ENCODE measurements at places on chromosomes 3 and 15.

DNA sequence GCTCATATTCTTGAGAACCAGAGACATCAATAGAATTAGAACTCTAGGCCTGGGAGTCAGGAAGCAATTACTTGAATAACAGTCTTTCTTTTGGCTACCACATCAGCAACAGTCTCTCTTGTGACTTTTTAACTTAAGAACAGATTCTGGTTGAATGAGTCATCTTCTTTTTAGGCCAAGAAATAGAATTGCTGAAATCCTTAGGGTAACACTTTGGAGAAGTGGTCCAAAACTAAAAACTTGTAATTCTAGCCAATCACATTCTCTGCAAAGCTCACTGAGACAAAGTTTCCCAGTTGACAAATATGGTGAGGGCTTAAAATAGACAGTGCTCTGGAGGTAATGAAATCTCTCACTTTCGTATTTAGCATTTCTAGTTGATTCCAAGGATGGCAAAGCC lies 238.0 kb downstream of the SHOX2 start:
- DNase-seq = no peak

DNA sequence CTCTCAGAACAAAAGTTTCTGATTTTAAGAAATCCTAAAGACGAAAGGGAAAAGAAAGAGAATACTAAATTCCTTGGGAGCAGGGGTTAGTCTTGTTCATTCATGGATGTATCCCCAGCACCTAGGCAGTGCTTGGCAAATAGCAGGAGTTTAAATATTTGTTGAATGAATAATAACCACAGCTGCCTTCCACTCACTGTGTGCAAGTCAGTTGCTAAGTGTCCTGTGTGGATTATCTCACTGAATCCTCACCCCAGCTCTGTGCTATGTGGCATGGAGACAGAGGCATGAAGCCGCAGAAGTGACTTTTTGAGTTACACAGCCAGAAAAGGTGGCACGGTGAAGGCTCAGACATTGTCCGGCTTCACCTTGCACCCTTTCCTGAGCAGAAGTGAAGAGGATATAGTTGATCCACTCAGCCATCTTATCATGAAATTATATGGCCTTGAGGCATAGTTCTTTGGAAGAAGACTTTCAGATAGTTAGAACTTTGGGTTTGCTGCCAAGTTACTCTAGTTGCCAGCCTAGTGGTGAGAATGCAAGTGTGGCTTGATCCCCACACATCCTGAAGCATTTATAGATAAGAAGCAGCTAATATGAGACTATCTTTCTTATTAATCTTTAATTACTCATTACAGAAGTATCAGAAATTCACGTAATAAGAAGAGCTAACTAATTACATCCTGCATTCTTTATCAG lies 355.5 kb downstream of the LRTM1 start:
- DNase-seq = no peak

DNA sequence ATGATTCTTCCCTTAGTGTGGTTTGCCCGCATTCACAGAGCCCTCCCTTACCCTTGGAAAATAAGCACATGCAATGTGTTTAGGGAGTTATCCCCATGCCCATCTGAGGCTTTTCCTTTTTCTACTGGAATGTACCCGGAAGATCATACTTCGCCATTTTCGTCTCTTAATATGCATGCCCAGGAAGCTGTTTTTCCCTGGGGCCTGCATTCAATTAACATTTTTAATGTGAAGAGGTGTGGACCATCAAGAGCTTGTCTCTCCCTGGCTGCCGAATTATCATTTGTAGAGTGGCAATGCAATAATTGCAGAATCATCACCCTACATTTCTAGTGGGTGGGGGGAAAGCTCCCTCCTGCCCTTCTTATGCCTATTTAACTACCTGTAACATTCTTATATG lies 976.3 kb downstream of the DIPK2A start:
- DNase-seq = no peak

- no peak for DNase-seq
Measured at GRCh38 chr3:14283813-14284438, 105.3 kb downstream of the LSM3 start.

GRCh38 chr3:136642711-136643110 lies 109.5 kb downstream of the STAG1 start:
- no peak for DNase-seq

DNA sequence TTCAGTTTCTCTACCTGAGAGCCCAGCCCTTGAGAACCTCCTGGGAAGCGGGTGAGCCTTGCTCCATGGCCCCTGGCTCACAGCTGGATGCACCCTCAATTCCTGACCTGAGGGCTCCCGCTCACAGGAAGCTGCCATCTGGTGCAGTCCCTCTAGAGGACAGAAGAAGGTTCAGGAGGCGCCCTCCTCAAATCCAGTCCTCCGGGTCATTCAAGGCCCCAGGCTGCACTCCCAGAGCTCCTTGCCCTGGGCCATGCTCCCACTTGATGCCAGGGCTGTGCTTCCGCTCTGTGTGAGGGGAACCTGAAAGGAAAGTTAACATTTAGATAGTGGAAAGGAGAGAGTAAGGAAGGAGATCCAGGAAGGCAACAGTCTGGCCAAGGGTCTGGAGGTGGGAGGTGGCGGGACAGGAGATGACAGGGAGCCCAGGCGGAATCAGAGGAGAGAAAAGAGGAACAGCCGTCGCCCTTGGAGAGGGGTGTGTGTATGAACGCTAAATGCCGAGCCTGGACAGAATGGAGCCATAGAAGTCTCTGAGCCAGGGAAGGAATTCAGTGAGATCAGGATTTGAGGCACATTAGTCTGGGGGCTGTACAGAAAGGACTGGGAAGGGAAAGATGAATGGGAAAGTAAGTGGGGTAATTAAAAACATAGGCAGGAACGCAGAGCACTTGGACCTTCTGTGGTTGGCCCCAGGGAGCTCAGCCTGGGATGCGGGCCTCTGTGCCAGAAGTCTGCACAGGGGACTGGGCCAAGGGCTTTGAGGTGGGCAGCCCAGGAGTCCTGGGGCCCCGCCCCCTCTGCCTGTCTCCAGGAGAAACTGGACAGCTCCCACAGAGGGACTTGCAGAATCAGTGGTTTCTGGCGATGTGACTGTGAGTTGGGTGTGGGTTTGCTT lies 26.1 kb downstream of the TBC1D21 start:
- DNase-seq = no peak

- no peak for DNase-seq
Measured at GRCh38 chr3:188084752-188085583, 69.0 kb upstream of the LPP start.

DNA sequence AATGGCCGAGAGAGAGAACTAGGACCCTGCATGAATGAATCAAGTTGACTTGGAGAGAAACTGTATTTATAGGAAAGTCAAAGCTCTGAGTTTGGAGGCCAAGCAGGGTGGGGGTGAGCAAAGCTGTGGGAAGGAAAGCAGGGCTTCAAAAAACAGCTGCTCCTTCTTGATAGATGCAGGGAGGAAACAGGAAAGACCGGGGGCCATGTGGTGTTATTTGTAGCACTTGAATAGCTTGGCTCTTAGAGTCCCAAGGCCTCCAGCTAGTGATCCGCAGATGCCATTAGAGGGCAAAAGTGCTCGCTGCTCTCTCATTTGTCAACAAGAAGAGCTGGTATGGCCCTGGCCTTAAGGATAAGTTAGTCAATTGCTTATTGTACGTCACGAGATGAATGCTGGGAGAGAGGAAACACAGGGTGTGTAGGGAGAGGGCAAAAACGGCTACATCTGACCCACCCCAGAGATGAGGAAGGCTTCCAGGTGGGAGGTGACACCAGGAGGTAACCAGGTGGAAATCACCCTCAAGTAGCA lies at the start of gene ALG1L2:
Gene ALG1L2 (plus strand): TSS at position 481 of the 531 bp plus-strand sequence. CDS start 186 bp downstream, outside the sequence.
- no peak for DNase-seq

- no peak for DNase-seq
Measured at GRCh38 chr15:40554161-40554525, 10.7 kb downstream of the CCDC32 start.

GRCh38 chr15:52301265-52301847 lies 5.8 kb upstream of the MYO5C start:
- DNase-seq = no peak

GRCh38 chr3:100100425-100100824 lies 13.9 kb downstream of the FILIP1L start:
- no peak for DNase-seq

- DNase-seq = no peak
Measured at GRCh38 chr15:97525809-97526208, 434.7 kb upstream of the ARRDC4 start.

DNA sequence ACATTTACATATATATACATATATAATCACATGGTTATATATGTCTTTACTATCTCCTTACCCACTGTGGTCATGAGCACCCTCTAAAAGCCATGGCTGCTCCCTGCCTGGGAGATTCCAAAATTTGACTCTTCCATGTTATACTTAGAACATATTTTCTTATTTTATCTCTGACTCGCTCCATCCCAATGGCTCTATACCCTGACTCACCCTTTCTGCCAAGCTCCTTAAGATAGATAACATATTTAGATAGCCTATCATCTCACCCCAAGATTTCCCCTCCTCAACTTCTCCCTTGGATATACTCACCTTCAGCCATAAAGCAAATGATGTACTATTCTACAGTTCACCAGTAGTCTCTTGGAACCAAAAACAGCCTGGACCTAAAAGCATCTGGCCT lies 65.1 kb downstream of the CD200R1L start:
- DNase-seq = no peak

- no peak for DNase-seq
Measured at GRCh38 chr3:98587654-98588053, 5.8 kb downstream of the CPOX start.

DNA sequence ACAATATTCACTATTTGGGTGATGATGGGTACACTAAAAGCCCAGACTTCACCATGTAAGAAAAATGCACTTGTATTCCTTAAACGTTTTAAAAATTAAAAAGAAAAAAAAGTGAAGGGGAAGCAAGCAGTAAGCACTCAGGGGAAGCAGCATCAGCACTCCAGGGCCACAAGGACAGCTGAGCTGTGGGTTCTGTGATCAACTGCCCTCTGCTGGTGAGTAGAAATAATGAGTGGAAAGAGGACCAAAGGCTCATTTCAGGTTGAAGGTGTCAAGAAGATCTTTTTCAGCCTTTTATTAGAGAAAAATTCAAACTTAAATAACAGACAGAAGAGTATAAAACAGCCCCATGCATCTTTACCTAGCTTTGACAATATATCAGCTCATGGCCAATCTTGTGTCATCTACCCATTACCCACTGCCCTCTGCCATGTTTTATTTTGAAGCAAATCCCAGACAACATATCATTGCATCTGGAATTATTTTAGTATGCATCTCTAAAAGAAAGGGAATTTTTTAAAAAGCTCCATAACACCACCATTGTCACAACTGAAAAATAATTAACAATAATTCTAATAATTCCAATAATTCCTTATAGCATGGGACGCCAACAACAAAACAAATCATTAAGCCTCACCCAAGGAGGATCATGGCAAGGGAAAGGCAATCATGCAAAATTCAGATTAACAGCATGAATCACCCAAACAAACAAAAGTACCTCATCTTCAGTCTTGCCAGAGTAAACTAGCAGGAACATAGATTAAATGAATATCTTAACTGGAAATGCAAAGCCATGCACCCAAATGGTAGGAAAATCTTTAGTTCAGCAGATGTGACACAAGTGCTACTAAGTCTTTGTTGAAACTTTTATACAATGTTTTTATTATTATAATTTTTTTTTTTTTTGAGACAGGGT lies 42.5 kb downstream of the TAMM41 start:
- peak; percentile 10 for DNase-seq

GRCh38 chr3:16885593-16886302 lies 993 bp downstream of the PLCL2 start:
- no peak for DNase-seq

DNA sequence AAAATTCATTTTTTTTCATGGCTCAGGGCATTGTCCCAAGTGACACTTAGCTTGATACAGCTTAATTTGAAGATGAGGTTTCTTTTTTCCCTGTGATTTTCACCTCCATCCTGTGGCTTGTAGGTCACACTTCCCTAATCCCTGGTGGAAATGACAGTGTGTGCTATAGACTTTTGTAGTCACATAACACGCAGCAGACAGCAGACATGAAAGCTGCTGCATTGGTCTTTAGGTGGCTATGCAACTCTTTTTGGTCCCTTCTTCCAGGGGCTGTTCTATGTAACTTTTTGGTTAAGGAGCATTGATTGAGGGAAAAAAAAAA lies 38.8 kb downstream of the TRAK1 start:
- no peak for DNase-seq

DNA sequence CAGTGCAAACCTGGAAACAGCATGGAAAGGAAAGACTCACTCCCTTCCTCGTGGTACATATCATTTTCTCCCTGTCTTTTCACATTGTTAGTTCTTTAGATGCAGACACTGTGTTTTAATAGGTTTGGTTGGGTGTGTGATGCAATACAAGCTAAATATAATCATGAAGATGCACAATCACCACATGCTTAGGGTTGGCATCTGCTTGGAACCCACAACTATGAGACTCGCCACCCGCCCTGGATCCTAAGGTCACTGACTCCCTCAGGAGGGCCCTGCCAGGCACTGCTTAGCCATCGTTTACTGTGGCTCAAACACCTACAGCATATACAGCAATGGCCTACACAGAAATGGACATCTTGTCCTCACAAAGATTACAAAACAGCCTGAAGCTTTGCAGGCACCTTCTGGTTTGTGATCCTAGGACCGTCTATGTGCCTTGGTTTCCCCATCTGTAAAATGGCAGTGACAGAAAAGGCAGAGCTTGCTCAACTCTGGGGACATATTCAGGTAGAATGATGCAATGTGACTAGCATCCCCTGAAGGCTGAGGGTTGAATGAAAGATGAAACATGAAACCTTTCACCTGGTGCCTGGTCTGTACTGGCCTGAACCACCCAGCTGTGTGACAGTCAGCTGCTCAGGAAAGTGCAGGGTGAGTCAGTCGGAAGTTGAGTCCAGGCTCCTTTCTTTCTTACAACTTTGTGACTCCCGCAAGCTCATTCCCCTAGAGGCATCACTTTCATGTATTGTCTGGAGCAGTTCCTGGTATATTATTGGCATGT lies 123.6 kb upstream of the PFN2 start:
- DNase-seq = peak; percentile 31

GRCh38 chr3:117480525-117480924 lies 770.9 kb downstream of the TUSC7 start:
- DNase-seq = no peak

DNA sequence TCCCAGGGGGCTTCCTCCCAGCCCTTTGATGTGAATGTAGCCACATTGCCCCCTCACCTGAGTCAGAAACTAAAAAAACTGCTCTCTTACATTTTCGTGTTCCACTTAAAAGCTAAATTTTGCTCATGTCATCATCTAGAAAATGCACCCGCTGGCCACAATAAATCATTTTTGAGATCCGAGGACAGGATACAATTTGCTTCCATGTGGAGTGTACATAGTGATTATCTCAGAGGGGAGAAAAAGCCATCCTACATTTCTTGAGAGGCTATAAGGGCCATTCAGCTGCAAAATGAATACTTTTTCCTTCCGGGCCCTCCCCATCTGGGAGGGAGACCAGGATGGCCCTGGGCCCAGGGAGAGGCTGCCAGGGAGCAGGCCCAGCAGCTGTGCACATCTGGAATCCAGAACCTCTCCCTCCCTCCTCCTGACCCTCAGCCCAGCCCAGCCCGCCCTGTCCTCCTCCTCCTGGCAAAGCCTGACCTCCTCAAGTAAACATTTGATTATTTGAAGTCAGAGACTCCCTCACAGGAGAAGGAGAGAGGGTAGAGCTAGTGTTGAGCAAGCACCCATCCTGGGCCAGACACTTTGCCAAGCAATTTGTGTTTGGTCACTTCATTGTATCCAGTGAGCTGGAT lies 59.1 kb downstream of the CORO2B start:
- DNase-seq = no peak
